ENCODE measurements at places on chromosomes 3 and 15.

GRCh38 chr3:193982258-193982659 lies 153.7 kb upstream of the HES1 start:
- peak; percentile 67 for DNase-seq

- peak; percentile 23 for DNase-seq
These were observed 223.1 kb downstream of the RBMS3 start for GRCh38 chr3:29503958-29504357.

DNA sequence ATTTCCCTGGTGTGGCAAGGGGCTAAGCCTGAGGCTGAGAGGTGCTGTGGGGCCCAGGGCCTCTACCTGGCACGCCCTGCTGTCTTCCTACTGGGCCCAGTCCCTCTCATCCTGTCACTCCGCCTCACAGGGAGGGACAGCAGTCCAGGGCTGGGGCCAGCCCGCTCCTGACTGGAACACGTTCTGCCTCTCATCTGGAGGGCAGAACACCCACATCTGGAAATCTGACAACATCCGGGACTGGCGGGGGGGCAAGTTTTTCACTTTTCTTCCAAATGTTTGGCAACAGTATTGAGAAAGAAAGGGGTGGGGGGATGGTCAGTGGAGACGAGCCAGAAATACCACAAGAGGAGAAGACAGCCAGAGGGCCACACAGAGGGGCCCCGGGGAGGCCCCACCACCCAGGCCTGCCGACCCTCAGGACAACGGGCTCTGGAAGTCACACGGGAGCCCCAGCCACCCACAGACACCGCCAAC lies 1.8 kb upstream of the MYL3 start:
- DNase-seq = no peak

GRCh38 chr3:98545940-98546339 lies 14.2 kb downstream of the GPR15 start:
- no peak for DNase-seq

GRCh38 chr3:164004205-164004604 lies 1074.1 kb downstream of the SI start:
- DNase-seq = no peak

GRCh38 chr15:75347222-75348033 lies 589 bp downstream of the NEIL1 start:
- no peak for DNase-seq

- no peak for DNase-seq
These were observed 28.9 kb downstream of the ZXDC start for GRCh38 chr3:126446791-126447190.
